HEK293T (cell line): ENCODE measurements at places on chromosomes 4 and X.

- DNase-seq: no peak
Observed at GRCh38 chrX:124307253-124307907, 25.1 kb upstream of the TEX13D start.

DNA sequence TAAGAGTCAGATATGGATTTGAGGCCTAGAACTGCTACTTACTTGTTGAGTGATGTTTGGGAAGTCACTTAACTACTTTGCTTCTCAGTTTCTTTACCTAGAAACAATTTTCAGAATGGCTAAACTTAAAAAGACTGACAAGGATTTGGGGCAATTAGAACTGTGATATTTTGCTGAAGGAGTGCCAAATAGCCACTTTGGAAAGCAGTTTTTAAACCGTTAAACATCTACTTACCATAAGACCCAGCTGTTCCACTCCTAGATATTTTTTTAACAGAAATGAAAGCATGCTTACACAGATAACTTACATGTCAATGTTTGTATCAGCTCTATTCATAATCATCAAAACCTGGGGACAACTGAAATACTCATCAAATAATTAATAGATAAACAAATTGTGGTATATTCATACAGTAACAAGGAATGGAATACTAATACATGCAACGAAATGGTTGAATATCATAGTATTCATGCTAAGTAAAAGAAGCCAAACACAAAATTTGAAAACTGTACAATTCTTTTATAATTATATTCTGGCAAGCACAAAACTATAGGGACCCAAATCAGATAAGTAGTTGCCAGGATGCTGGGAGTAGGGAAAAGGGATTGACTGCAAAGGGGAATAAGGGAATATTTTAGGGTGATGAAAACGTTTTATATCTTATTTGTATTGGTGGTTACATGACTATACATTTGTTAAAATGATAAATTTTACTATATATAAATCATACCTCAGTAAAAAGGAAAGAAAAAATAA lies 24.0 kb downstream of the RPA4 start:
- DNase-seq: no peak

GRCh38 chr4:40195182-40196177 lies 1.4 kb upstream of the RHOH start:
- DNase-seq: no peak

GRCh38 chrX:15751155-15751819 lies 13.2 kb downstream of the CA5B start:
- DNase-seq: no peak

GRCh38 chr4:125168531-125168930 lies 146.2 kb upstream of the FAT4 start:
- DNase-seq: no peak

DNA sequence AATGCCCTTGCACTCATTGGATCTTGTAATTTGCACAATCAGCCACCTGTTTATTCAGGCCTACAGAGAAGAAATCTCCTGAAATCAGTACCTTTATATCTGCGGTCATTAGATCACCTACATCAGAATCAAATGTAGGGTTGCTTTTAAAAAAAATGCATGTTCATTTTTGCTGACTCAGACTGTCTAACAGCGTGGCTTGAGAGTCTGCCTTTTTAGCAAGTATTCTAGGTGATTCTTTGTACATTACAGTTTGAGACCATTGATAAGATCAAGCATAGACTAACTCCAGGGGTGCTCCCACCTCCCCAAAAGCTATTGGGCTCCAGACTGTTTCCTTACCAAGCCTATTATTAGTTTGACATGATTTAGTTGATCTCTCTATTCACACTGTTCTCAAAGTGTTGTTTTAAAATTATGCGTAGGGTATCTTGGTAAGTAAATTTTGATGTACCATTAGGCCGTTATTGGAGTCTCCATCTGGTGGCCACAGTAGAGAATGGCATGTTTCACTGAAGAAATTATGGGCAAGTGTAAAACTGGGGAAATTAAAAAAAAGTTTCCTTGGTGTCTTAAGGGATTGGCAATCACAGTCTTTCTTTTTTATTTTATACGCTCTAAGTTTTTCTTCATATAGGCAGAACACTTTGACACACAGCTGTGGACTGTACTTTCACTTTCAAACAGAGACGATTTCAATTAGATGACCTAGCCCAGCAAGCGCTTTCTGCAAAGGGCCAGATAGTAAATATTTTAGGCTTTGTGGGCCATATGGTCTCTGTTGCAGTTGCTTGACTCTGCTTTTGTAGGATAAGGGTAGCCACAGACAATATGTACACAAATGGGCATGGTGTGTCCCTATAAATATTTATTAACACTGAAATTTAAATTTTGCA lies 33.7 kb upstream of the MSL3 start:
- DNase-seq: peak; percentile 45

- no peak for DNase-seq
Observed at GRCh38 chr4:184526228-184526627, 51.9 kb upstream of the IRF2 start.

- DNase-seq: no peak
Observed at GRCh38 chr4:76533314-76533713, 98.3 kb downstream of the SHROOM3 start.

- no peak for DNase-seq
Observed at GRCh38 chr4:4427121-4427870, 40.4 kb downstream of the NSG1 start.

DNA sequence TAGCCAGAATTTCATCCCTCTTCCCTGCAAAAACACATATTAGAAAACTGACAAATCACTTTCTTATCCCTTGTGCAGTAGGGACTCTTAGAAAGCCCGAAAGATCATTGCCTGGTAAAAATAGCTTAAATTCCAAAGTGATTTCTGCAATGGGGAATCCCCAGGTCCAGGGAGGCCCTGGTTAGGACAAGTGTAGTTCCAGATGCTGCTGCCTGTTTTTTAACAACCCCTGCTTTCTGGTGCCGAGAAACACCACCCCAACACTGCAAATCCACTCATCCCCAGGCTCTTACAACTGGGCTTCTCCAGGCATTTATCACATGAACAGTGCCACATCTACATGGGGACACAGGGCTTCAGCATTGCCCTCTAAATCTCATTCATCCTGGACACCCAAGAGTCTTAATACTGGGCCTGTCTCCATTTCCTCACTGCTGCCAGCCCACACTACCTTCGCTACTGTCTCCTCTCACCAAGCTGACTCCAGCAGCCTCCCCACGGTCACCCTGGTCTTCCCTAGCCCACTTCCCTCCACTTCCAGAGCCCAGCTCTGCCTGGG lies 112.2 kb upstream of the PSAPL1 start:
- DNase-seq: no peak

DNA sequence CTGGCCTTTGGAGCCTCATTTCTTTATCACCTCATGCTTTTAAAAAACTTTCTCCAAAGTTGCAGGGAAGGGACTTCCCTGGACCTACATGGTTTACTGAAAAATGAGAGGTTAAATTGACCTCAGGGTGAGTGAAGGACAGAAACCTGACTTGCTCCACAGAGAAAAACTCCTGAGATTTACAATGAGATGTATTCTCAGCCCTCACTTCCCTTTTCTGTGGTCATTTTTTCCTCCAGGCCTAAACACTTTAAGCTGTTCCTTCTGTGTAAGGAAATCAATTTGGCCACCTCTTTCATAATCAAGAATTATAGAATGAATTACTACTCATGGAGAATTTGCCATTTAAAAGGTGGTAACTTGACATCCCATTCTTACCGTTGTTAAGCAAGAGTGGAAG lies 77.9 kb downstream of the HPGD start:
- no peak for DNase-seq

DNA sequence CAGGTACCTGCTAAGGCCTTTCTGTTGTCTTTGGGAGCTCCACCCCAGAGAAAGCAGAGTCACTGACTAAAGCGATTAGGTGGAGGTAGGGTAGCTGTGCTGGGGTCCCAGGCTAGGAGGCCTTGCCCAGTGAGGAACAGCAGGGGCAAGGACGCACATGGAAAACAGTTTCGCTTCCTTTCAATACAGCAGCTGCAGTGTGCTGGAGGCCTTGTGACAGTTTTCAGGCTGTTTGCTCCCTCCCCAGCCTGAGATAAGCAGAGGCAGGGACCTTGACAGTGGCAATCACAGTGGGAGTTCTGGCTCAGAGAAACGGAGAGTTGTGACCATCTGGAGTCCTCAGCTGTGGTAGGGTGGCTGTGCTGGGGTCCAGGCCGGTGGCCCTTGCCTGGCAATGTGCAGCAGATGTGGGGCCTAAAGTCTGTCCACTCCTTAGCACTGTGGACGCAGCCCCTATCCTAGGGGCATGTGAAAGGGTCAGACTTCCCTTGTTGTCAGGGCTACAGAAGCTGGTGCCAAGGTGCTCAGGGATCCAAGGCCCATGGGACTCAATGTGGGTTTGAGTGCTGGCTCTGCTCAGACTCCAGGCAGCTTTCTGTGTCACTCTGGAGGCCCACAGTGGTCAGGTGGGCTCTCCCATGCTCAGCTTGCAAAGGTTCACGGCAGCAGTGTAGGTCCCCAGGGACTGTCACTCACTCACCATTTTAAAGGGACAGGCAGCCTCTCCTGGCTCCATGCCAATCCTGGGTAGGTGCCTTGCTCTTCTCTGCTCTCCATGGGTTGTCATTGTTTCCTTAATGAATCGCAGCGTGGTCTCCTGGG lies 534.9 kb upstream of the FMR1 start:
- DNase-seq: no peak

- no peak for DNase-seq
Observed at GRCh38 chr4:48329976-48330375, 11.4 kb upstream of the SLAIN2 start.

DNA sequence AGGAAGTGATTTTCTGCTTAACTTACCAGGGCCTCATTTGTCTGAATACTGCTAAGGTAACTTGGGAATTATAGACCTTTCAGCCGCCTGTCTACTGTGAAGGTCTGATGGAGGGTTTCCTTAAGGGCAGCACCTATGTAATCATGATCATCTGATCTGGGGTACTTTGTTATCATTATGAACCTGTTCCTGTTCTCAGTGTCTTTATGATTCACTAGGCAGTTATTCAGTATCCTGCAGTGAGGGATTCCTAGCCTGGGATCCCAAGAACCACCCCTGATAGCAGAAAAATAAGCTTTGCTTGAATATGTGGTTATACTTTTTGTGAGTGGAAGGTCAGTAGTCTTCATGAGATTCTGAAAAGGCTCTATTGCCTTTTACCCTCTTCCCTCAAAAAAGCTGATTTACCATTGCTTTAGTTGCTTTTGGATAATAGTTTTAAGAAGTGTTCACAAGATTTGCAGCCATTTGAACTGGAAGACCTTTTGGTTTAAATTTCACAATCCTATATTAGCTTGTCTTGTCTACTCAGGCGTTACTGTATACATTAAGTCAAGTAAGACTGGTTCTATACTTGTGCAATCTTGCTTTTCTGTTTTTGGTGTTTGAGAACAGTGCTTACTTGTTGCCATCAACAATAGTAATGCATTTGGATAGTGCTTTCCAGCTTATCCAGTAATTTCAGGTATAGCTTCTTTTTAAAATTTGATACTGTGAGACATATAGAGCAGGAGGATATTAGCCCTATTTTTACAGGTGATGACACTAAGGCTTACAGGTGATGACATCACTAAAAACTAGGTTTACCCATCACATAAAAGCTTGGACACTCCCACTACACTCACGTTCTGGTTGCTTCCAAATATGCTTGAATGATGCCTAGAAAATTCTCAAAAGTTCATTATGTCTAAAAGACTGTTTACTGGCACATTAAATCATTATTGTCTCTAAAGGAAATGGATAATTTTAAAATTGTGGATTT lies 60.0 kb downstream of the FHIP1A start:
- DNase-seq: no peak

DNA sequence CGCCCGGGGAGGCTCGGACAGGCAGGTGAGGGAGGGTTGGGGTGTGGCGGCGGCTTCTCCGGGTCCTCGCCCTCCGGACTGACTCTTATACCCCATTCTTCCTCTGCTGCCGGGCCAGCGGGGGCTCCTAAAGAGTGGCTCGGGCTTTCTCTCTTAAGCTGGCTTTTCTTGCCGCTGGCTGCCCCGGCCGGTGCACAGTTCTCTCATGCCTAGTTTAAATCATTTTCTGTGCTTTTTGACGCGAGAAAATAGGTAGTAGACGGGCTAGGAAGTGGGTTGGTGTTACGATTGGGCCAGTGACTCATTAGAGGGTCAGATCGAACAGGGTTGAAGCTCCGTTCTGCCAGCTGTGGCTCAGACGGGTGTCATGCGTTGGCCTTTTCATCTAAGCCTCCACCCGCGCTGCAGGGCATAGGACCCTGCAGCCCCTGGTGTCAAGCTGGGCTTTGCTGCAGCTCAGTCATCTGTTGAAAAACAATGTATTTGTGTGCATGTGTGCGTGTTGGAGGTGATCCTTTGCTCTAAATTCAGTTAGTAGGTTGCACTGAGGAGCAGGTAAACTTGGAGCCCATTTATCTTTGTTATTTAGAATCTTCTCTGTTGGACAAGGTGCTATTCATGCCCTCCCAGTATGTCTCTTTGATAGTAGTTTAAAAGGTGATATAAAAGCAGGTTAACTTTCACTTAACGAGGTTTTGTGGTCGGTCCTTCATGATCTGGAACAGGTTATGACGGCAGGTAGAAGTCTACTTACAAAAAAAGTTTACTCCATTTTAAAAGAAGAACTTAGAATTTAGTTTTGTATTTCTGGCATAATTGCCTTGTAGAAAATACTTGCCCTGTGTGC lies 802 bp downstream of the BMP2K start:
- peak; percentile 41 for DNase-seq

DNA sequence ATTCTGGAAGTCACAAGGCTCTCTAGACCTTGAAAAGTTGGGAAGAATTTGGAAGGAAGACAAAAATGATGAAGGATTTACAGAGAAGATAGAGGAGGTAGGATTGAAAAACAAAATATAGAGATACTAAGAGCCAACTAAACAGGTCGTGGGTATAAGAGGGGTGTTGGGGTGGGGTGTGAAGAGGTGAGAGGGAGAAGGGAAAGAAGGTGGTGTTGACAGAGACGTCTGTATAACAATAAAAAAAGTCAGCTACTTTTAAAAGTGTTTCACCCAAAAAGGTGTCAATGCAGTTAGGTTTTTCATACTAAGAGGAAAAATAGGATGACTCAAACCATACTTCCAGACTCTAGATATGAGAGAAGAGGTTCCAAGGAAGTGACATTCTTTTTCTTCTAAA lies 33.0 kb upstream of the MAP3K15 start:
- DNase-seq: no peak

DNA sequence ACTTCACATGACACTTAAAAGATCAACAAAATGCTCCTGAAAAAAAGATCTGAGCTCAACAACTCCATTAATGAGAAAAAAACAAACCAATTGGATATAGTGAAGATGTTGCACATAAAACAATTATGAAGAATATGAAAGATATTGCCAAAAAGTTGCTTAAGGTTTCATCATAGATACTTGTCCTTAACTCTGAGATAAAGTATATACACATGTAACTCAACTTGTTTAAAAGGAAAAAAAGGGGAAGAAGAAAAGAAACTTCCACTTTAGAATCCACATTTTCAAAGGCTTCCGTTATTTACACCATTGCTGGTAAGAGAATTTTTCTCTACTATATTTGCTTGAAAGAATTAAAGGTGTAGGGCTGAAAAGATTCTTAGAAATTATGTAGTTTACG lies 2.7 kb downstream of the AFAP1 start:
- no peak for DNase-seq

- DNase-seq: no peak
Observed at GRCh38 chr4:1234811-1235292, 14.1 kb downstream of the CTBP1 start.
